ENCODE measurements at places on chromosomes 16 and 17. TPM values are rescaled to one million over a fixed set of nuclear protein-coding genes. Genes with fewer than 3 reads are reported as not detected.

The PDIA2 gene
- total RNA-seq, result not detected

The OTOP2 gene
- total RNA-seq, result not detected

The GPR139 gene
- total RNA-seq, result not detected

The KRT13 gene
- not detected for total RNA-seq

The WFDC1 gene
- total RNA-seq, result not detected

The P2RX1 gene
- not detected for total RNA-seq

The KRT34 gene
- total RNA-seq, result not detected

The ZPBP2 gene
- not detected for total RNA-seq

GRCh38 chr16:11980136-11980844 lies 3.8 kb downstream of the SNX29 start:
- DNase-seq, result no peak

DNA sequence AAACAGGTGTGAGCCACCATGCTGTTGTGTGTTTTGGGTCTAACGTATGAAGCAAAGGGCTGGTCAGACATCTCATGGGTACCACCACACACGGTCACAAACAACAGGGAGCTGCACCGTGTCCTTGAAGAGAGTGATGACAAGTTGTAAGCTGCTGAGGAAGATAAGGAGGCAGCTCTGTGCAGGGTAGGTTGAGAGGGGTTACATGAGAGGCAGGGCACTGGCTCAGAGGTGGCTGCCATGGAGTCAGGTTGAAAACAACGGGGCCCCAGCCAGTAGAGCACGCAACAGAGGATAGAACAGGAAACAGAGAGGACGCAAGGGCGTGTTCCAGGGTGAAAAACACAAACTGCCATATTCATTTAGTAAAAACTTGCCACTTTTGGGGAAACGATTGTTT lies 52.2 kb downstream of the TRARG1 start:
- no peak for DNase-seq

DNA sequence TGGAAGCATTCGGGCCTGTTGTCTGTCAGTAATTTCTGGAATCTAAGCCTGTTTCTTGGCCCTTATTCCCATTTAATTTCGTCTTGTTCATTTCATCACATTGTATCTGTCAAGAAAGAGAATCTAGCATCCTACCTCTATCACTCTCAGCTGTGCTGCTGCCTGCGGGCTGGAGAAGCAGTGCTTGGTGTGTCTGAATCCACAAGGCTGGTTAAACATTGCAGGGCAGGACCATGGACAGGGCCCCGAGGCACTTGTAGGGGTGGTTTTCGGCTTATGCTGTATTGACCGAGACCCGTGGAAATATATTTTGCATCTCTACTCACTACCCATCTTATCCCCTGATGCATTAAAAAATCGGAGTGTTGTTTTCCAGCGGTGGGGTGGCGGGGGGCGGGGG lies 3.1 kb downstream of the RAB11FIP4 start:
- peak; percentile 81 for DNase-seq

DNA sequence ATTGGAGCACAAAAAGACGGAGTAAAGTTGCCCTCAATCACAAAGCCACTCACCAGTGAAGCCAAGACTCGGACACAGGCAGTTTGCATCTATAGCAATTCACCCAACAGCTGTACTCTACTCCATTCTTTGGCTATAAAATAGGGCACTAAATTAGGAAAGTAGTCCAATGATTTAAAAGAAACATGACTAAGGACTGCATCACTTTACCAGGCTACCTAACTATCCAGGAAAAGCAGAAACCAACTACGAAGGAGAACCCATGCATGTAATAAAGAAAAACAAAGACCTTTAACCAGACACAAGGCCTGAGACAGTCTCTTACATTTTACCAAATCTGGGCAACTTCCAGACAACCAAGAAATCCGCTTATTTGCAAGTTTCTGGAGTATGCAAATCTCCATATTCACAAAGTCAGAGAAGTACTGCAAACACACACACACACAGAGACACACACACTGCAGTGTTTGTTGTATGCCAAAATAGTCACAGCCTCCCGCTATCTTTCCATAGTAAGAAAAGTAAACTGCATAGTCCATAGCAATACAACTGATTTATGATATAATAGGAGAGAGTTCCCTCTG lies 59.8 kb downstream of the CDH11 start:
- no peak for DNase-seq

GRCh38 chr16:74447578-74447977 lies 26.3 kb upstream of the CLEC18B start:
- no peak for DNase-seq

DNA sequence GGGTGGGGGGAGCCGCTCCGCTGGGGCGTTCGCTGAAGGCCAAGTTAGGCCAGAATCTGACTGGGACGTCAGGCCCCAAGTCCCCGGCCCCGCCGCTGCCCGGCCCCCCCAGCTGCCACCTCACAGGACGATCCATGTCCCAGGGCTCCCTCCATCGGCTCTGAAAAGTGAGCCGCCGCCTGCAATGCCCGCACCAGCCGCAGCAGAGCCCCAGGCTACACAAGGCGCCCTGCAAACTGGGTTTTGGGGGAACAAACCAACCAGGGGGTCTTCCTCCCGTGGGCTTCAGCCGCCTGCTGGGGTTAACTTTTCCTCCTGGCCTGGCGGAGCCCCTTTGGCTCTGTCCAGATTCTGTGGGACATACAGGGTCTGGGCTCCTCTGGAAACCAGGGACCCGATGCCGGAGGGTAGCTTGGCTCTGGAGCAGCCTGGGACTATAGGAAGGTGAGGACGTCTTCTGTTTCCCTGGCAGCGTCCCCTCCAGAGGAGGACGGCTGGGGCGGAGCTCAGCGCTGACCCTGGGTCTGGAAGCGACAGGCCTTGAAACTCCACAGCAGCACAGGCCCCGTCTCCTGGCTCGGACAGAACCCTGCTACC lies 835 bp downstream of the NME4 start:
- DNase-seq, result peak; percentile 84

GRCh38 chr17:50542795-50543774 lies 3.9 kb upstream of the SPATA20 start:
- no peak for DNase-seq

GRCh38 chr16:50704245-50704644 lies 10.8 kb downstream of the NOD2 start:
- DNase-seq, result no peak

DNA sequence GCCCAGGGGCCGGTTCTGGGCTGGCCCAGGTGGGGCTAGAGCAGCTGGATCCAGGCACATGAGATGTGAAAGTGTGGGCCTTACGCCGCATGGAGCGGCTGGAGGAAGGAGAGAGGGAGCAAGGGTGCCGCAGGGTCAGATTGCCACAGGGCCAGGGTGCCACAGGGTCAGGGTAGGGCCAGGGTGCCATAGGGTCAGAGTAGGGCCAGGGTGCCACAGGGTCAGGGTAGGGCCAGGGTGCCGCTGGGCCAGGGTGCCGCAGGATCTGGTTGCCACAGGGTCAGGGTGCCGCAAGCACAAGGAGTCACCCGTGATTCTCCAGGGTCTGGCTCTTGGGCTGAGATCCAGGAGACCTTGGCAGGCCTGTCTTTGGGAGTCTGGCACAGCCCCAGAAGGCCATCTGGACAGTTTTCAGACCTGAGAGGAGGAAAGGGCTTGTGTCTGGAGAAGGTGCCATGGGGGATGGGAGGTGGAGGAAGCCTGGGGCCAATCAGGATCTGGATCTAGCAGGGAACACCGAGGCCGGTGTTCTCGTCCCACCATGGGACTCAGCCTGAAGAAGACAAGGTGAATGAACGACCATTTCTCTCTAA lies 13.1 kb upstream of the LASP1NB start:
- no peak for DNase-seq

GRCh38 chr17:73072219-73072962 lies 20.1 kb downstream of the SLC39A11 start:
- no peak for DNase-seq

GRCh38 chr17:32731556-32732295 lies 145.2 kb downstream of the MYO1D start:
- no peak for DNase-seq

DNA sequence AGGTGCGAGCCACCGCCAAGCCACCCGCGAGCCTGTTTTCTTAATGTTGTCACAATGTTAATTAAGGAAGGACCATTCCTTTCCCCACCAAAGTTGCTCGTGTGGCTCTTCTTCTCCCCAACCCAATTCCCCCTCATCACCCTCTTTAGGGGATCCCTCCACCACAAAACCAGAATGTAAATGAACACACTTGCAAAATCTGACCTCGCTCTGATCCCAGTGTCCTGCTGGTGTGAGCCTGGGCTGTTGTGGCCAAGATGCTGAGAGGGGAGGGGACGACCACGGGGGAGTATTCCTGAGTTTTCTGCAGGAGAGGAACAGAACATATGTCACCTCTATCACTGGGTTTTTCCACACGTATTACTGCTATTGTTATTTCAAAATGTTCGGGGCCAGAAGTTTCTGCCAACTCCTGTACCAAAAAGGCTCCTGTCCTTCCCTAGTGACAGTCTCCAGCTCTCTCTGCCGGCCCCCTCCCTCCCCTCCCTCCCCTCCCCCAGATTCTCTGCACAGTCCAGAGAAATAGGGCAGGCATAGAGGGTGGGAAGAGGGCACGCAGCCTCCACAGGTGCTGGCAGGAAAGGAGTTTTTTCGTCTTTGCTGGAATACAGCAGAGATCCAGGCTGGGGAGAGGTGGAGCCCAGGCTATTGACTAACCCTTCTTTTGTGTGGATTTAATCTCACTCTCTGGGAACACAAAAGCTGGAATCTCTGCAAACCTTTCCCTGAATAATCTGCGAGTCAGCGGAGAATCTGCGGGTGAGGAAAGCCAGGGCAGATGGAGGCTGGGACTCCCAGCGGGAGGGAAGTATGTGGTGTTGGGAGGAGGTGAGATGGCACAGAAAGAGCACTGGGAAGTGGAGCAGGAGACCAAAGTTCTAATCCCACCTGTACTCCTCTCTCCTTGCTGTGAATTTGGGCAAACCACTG lies 4.5 kb upstream of the CA4 start:
- no peak for DNase-seq

GRCh38 chr17:74117087-74117698 lies 86.3 kb upstream of the RPL38 start:
- no peak for DNase-seq

DNA sequence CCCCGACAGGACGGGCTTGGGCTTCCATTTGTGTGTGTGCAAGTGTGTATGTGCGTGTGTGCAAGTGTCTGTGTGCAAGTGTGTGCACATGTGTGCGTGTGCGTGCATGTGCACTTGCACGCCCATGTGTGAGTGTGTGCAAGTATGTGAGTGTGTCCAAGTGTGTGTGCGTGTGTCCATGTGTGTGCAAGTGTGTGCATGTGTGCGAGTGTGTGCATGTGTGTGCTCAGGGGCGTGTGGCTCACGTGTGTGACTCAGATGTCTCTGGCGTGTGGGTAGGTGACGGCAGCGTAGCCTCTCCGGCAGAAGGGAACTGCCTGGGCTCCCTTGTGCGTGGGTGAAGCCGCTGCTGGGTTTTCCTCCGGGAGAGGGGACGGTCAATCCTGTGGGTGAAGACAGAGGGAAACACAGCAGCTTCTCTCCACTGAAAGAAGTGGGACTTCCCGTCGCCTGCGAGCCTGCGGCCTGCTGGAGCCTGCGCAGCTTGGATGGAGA lies 23.1 kb upstream of the ITGAX start:
- no peak for DNase-seq

GRCh38 chr17:20122254-20122879 lies 113.2 kb downstream of the SPECC1 start:
- DNase-seq, result no peak

- DNase-seq, result no peak
Observed at GRCh38 chr17:69466451-69466850, 52.0 kb downstream of the MAP2K6 start.

GRCh38 chr17:68011199-68011665 lies 15.0 kb upstream of the C17orf58 start:
- DNase-seq, result peak; percentile 70

DNA sequence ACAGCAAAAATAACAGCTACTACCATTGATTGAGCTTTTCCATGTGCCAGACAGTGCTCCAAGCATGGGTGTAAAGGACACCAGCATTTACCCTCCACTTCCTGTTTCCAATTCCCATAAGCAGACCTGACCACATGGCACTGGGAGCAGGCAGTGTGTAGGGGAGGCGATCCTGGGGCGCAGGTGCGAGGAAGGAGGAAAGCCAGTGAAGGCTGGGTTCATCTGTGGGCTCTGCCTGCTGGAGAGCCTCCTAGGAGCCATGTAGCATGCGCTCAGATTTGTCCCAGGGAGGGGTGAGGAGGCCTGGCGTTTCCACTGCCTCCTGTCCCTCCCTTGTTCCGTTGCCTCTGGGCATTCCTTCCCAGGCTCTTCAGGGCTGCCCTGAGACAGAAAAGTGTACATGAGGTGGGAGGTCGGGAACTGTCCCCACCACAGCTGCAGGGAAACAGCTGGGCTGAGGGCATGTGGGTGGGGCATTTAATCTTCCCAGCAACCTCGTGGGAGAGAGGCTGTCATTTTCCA lies 56.6 kb downstream of the SNX20 start:
- DNase-seq, result no peak

GRCh38 chr17:19344311-19345066 lies 18.0 kb downstream of the B9D1 start:
- no peak for DNase-seq

DNA sequence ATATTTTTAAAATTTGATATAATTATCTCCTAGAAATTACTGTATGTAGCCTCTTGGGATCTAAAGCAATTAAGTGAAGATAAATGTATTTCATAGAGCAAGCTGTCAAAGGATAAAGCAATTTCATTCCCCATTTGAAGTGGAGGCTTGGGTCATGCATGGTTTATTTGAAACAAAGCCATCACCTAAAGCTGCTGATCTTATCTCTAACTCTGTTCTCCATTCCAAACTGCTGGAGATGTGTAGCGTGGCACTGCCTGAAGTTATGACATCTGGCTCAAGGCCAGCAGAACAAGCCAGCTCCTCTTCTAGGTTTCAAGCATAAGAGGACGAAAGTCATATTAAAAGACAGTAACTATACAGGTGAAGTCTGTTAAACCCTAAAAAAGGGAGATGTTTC lies 83.9 kb downstream of the HIC1 start:
- DNase-seq, result no peak
